ENCODE measurements at places on chromosomes 4 and X. TPM values are rescaled to one million over a fixed set of nuclear protein-coding genes. Genes with fewer than 3 reads are reported as not detected.

DNA sequence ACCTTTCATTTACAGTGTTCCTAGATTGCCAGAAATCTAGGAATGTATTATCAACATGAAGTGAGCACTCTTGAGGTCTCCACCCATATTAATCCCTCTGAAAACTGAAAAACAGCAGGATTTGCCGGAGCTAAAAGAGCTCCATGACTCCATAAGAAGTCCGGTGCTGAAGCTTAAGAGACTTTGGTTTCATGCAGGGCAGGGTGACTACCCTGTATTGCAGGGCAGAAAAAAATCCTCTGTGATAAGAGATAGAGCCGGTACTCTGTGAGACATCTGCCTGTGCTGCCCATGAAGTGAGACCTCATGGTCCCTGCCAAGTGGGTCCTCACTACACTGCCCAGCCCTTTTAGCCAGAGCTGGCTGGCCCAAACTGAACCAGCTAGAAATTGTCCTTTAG lies 127.2 kb upstream of the NPY2R start:
- H3K27ac ChIP-seq, result no peak overlapping the region
- no peaks in the 10 kb centered on the region for H3K36me3 ChIP-seq
- no peaks in the 10 kb centered on the region for H3K4me1 ChIP-seq

GRCh38 chrX:133412246-133412645 lies 3.0 kb downstream of the GPC4 start:
- H3K36me3 ChIP-seq, result no peaks in the 10 kb centered on the region
- DNase-seq, result no peak
- H3K4me1 ChIP-seq, result no peaks in the 10 kb centered on the region
- no peak overlapping the region for H3K27ac ChIP-seq

GRCh38 chr4:7845493-7846128 lies 94.0 kb downstream of the AFAP1 start:
- H3K4me3 ChIP-seq, result no peak overlapping the region
- no peaks in the 10 kb centered on the region for H3K36me3 ChIP-seq
- no peak for DNase-seq
- H3K4me1 ChIP-seq, result no peaks in the 10 kb centered on the region
- no peaks in the 10 kb centered on the region for H3K27me3 ChIP-seq

GRCh38 chrX:41449615-41450014 lies 2.5 kb downstream of the NYX start:
- no peaks in the 10 kb centered on the region for H3K4me1 ChIP-seq
- H3K36me3 ChIP-seq, result no peaks in the 10 kb centered on the region
- no peaks in the 10 kb centered on the region for H3K27me3 ChIP-seq
- H3K4me3 ChIP-seq, result no peak overlapping the region
- DNase-seq, result no peak

- no peak overlapping the region for H3K4me3 ChIP-seq
- DNase-seq, result no peak
- H3K36me3 ChIP-seq, result no peaks in the 10 kb centered on the region
- no peaks in the 10 kb centered on the region for H3K27me3 ChIP-seq
Measured at GRCh38 chr4:186019269-186019668, 49.7 kb upstream of the TLR3 start.

DNA sequence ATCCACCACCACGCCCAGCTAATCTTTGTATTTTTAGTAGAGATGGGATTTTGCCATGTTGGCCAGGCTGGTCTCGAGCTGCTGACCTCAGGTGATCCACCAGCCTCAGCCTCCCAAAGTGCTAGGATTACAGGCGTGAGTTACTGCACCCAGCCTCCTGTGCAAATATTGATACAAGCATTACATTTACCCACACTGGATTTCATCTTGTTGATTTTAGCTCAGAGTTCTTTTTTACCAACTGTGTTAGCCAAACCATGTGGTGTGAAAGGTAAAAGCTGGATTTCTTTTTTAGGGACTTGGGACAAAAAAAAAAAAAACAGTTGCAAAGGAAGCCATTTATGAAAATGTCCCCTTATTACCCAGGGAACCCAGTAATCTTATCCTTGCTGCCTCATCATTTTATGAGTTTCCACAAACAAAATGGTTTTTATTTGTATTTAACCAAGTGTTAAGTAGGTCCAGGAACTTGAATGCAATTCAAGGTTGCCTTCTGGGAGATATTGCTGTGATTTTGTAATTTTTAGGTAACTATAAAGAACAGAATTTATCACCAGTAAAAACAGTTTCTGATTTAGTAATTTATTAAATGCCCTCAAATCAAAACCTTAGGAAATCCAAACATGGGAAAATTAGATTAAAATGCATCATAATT lies 202.5 kb downstream of the PALLD start:
- no peaks in the 10 kb centered on the region for H3K36me3 ChIP-seq
- H3K4me1 ChIP-seq, result no peaks in the 10 kb centered on the region
- H3K27me3 ChIP-seq, result no peaks in the 10 kb centered on the region
- no peak for DNase-seq
- no peak overlapping the region for H3K4me3 ChIP-seq

Gene RAB39B
- total RNA-seq, result 0.80 TPM

DNA sequence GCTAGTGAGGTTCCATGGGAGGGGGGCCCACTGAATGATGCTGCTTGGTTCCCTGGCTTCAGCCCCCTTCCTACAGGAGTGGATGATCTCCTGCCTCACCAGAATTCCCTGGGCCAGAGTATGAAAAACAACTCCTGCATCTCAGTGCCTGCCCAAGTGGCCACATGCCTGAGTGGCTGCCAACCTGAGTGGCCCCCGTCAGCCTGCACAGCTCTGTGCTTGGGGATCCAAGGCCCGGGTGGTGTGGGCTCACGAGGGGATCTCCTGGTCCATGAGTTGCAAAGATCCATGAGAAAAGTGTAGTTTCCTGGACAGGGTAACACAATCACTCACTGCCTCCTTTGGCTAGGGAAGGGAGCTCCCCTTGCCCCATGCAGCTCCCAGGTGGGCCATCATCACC lies 17.1 kb downstream of the STPG2 start:
- no peaks in the 10 kb centered on the region for H3K36me3 ChIP-seq
- no peaks in the 10 kb centered on the region for H3K4me1 ChIP-seq
- no peak overlapping the region for H3K4me3 ChIP-seq
- no peak for DNase-seq
- no peak overlapping the region for H3K27ac ChIP-seq

DNA sequence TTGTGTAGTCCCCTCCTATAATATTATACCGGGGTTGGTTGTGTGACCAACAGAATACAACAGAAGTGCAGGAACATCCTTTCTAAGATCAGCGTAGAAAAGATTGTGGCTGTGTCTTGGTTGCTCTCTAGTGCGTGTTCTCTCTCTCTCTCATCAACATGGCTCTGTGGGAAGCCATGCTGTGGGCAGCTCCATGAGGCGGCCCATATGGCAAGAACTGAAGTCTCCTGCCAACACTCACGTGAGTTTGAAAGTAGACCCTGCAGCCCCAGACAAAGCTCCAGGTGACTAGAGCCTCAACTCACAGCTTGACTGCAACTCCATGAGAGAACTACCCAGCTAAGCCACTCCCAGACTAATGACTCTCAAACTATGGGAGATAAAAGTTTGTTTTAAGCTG lies 118.7 kb downstream of the TSPAN5 start:
- no peaks in the 10 kb centered on the region for H3K36me3 ChIP-seq
- H3K27me3 ChIP-seq, result no peaks in the 10 kb centered on the region
- no peaks in the 10 kb centered on the region for H3K4me1 ChIP-seq
- no peak overlapping the region for H3K4me3 ChIP-seq
- H3K27ac ChIP-seq, result no peak overlapping the region

DNA sequence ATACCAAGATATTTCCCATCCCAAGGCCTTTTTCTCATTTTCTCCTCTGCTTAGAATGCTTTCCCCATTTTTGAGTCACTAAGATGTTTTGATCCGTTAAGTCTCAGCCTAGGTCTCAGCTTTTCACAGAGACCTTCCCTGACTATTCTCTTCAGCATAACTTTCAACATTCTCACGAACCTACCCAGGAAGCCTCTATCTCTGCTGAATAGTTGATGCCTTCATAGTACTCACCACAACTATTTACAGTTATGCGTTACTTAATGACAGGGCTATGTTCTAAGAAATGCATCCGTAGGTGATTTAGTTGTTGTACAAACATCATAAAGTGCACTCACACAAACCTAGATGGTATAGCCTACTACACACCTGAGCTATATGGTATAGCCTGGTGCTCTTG lies 64.5 kb downstream of the ARL9 start:
- no peak overlapping the region for H3K4me3 ChIP-seq
- no peak for DNase-seq
- no peaks in the 10 kb centered on the region for H3K4me1 ChIP-seq
- H3K27me3 ChIP-seq, result no peaks in the 10 kb centered on the region

Measured in Peyer's patch (tissue), 4 donors.